SK-N-SH treated with all-trans-retinoic acid at 6 μM for 48 hours (cell line): ENCODE measurements at places on chromosomes 6 and 20.

DNA sequence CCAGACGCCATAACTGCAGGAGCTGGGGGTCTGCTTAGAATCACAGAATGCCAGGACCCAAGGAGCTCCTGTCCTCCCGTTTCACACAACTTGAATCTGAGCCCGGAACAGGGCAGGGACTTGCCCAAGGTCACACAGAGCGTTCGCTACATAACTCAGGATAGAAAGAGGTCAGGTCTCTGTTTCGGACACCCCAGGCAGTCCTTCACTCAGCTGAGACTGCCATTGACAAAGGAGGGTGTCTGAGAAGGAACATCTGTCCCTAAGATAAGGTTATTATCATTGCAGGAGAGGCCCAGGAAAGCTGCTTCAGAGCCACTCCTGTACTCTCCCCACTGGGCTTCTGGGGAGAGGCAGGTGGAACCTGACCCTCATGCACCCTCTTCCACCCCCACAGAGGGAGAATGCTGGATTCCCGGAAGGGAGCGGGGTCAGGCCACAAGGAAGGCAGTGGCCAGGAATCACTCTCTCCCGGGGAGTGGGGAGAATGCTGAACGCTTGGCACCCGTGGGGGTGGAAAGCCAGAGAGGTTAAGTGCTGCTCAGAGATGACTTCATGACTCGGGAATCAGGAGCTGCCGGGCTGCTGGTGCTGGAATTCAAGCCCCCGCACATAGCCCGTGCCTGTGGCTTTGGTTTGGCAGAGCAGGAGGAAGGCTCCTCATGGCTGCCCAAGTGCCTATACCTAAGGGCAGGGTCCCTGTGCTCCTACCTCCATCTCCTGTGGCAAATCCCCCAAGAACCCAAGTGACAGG is 10.7 kb downstream of the SDC4 start:
- peak; percentile 89 for ATAC-seq

- no peak for ATAC-seq
Measured at GRCh38 chr6:121593011-121593641, 157.7 kb downstream of the GJA1 start.

- no peak for ATAC-seq
Measured at GRCh38 chr20:19858466-19859371, 100.7 kb downstream of the RIN2 start.

GRCh38 chr6:45667766-45668165 is 290.0 kb upstream of the SUPT3H start:
- no peak for ATAC-seq

DNA sequence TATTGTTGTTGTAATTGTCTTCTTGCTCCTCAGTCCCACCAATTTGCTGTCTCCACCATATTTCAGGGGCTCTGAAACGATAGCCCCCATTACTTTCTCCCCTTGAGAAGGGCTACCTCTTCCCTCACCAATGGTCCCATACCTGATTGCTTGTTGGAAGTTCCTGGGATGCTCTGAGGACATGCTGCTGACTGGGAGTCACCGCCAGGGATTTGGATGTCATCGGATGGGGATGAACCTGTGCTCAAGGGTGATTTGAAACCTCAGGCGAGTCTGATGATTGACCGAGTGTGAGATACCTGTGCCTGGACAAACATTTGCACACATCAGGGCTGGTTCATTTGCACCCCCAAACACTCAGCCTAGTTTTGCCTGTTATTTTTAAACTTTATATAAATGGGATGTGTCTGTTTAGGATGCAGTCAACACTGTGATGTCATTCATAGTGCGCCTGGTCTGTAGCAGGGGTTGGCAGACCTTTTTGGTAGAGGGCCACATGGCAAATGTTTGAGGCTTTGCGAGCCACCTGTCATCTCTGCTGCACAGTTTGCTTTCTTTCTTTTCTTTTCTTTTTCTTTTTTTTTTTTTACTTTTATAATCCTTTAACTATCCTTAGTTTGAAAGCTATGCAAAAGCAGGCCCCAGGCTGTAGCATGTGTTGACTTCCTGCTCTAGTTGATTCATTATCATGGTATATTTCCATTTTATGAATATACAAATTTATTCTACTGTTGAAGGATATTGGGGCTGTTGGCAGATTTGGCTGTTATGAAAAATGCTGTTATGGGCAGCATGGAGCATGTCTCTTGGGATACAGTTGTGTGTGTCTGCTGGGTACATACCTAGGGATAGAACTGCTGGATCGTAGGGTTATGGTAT is 118.5 kb upstream of the PHACTR3 start:
- ATAC-seq: no peak

DNA sequence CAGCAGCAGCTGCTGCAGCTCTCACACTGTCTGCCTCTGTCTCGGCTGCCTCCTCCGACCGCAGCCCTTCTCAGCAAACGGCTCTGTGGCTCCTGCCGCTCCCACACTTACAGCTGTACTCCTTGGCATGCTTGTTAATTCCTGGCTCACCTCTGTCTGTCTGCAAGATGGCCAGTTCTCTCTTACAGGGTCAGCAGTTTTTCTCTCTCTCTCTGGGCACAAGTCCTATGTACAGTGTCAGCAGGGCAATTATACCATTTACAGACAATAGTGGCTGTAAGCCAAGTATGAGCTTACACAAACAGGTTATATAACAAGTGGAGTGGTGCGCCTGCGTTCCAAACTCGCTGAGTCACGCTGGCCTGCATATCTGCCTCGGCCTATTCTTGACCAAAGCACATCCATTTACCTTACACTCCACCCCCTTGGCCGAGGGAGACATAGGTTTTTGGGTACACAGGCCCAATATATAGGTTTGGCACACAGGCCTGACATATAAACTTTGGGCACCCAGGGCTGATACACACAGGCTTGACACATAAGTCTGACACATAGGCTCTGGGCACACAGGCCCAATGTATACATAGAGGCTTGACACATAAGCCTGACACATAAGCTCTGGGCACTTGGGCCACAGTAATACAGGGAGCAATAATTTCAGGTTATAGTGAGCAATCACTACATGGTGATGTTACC is 4.4 kb downstream of the ZKSCAN3 start:
- ATAC-seq: no peak

DNA sequence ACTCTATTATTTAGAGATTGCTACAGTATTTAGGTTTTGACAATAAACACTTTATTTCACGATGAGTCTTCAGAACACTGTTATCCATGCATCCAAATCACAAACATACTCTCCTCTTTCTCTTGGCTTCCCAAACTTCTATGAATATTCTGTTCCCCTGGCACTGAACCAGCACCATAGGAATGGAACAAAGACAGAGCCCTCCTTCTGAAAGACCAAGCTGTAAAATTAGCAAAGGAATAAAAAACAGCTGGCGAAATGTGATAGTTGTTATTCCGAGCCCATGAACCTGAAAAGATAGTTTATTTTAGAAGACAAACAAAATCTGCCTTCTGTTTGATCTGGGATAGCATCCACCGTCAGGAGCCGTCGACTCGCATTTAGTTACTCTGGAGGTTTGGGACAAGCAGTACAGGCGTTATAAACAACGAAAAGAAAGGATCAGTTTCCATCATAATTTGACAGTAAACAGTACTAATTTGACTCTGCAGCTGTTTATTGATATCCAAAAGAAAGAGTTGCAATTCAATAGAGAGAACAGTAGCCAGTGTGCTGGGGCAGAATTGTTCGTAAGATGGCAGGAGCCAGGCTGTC is 161.4 kb downstream of the CLIC5 start:
- ATAC-seq: no peak

GRCh38 chr20:22652681-22653588 is 68.6 kb upstream of the FOXA2 start:
- peak; percentile 45; the same call in 1 of the 3 replicates for ATAC-seq

- ATAC-seq: peak; percentile 48
Measured at GRCh38 chr20:63025534-63026331, 19.0 kb upstream of the BHLHE23 start.

DNA sequence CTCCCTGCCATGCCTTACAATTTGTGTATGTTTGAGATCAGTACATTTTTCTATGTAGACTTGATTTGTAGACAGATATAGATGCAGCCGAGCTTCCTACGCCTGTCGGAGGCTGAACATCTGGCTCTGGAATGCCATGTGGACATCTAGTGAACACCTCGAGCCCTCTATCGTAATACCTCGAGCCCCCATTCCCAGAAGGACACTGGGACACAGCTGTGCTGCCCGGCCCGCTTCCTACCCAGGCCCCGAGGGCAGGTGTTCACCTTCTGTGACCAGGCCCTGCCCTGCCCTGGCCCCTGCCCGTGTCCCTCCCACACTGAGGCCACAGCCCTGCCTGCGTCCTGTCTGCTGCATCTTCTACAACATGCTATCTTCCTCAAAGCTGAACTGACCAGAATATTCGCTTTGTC is 12.9 kb downstream of the RPS6KA2 start:
- no peak for ATAC-seq

- ATAC-seq: no peak
Measured at GRCh38 chr20:38877483-38877882, 48.7 kb upstream of the FAM83D start.

DNA sequence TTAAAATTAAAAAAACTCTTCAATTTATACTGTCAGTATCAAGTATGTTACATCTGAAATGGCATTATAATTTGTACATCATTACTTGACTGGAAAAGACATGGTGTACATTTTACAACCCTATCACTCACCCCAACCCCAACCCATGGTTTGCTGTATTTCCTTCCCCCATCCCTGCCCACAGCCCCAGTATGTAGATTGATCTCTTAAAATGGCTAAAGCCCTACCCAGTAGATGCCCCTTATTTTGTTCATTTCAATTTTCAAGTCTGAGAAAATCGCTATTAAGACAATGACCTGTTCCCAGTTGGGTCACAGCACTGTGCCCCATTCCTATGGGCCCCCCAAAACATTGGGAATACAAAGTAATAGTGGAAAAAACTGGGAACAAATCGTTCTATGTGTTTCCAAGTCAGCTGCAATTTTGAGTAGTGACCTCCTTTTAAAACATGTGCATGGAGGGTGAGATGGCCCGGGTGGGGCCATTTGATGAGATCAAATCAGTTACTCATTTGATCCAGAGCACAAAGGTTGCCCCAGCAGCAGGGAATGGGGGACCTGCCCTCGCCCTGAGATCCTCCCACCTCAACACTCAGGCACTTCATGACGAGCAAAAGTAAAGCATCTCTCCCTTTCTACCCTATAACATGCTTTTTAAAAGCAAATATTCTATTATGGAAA is 13.3 kb downstream of the EZR start:
- ATAC-seq: no peak

DNA sequence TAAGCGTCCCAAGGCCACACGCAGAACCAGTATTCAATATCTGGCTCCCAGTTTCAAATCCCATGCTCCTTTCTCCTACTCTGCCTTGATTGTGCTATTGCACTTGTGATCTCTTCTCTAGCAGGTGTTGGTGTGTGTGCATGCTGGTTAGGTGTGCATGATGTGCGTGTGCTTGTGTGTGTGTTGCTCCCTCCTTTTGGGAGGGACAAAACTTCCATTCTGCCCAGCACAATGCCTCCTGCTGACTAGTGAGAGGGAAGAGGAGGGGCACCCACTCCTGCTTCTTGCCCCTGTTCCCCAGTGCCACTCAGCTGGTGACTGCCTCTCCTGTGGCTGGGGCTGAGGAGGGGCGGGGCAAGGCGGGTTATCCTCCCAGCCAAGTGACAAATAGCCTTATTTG is 19.7 kb downstream of the CD40 start:
- ATAC-seq: no peak

GRCh38 chr20:60584221-60584620 is 626.0 kb downstream of the CDH26 start:
- no peak for ATAC-seq

DNA sequence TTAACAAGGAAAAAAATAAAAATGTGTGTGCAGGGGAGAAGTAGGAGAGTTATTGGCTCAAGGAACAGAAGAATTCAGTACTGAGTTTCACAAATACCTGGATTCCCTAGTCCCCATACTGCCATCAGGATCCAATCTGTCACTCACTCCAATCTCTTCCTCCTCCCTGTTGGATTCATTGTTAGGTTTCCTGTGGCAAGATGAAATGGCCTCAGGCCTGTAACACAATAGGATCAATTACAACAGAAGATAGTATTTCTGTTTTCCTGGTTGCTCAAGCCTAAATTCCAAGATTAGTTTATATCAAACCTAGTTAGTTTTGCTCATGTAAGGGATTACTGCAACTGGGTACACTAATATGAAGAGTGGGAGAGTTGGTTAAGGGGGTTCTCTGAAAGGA is 24.4 kb downstream of the HCRTR2 start:
- no peak for ATAC-seq

DNA sequence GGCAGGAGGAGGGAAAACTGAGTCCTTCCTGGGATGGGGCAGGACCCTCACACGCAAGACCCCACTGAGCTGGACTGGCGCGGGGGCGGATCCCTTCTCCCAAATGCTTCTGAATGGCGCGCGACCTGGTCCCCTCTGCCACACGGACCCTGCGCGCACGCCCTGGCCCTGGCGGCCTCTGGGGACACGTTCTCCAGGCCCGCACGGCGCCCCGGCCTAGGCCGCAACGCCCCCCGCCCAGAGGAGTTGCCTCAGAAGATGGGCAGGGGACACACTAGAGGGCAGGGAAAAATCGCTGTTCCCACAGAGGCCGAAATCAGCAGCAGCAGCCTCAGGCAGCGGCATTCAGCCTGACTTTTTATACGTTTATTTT is 45.2 kb upstream of the OSTM1 start:
- ATAC-seq: no peak

GRCh38 chr6:135097172-135097571 is 42.5 kb upstream of the HBS1L start:
- ATAC-seq: no peak

DNA sequence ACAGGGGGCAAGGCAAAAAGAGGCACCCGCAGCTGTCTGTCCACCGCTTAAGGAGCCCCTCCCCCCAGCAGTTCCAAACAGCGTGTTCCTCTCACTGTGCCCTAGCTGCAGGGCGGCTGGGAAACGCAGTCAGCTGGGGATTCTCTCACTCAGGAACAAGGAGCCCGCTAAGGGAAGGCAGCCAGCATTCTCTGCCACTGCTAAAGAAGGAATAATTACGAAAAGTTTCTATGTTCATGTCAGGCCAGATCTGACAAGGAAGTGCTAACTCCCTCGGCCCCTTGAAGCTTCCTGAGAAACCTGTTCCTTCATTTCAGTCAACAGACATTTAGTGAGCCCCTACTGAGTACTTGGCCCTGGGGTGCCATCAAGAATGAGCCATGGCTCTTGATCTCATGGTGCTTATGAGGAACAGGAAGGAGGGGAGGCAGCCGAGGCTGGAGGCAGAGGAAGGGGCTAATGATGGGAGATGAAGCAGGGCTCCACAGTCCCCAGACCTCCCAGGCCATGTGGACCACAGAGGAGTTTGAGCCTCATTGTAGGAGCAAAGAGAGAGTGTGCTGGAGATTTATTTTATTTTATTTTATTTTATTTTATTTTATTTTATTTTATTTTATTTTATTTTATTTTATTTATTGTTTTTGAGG is 101.7 kb upstream of the PMEPA1 start:
- no peak for ATAC-seq
